T-helper 2 cell treated with Interferon-gamma antibody and Interleukin-4, amounts not matched to agents 5 μg/mL and 100 μg/mL, for 36 hours (primary cell): ENCODE measurements at places on chromosomes 11 and 22.

DNA sequence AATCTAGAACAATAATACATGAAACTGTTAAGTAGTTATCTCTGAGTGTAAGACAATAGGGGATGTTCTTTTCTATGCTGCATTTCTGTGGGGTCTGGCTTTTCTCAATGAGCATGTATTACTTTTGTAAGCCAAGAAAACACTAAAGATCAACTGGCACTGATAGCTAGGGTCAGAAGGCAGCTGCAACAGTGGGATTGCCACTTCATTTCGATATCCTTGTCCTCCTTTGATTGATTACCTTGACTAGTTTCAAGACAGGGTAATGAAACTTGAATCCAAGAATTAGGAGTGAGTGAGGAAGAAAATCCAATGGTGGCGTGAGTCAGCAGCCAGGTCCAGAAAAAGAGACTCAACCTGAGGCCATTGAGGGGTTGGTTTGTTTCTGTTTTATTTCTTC lies 46.5 kb downstream of the FEZ1 start:
- DNase-seq = no peak

- no peak for DNase-seq
Measured at GRCh38 chr22:41288245-41288946, 2.4 kb upstream of the RANGAP1 start.

GRCh38 chr11:19345848-19346681 lies 105.3 kb upstream of the E2F8 start:
- no peak for DNase-seq

DNA sequence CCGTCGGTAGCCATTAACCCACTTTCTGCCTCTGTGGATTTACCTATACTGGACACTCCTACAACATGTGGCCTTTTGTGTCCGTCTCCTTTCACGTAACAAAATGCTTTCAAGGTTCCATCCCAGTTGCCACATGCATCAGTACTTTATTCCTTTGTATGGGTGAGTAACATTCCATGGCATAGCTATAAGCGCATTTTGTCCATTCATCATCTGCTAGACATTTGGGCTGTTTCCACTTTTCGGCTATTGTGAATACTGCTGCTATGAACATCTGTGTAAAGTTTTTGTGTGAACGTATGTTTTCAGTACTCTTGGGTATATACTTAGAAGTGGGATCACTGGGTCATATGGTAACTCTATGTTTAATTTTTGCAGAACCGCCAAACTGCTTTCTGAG lies 257.2 kb downstream of the ST3GAL4 start:
- DNase-seq = no peak

GRCh38 chr22:41021061-41021612 lies 70.0 kb downstream of the RBX1 start:
- no peak for DNase-seq

DNA sequence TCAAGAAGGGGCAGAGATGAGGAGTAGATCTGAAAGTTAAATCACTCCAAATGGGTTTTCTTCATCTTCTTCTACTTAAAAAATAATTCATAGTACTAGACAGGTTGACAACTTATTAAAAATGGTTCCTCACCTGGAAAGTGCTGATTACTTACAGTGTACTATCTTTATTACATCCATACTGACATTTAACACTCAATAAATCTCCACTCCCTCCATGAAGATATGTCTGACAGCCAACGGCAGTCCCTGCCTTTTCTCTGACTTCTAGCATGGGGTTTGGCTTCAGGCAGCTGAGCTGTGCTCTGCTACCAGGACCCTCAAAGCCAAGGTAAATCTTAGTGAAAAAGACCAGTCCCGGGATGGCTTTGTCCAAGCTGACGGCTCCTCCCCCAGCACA lies 133.4 kb upstream of the CSNK2A3 start:
- DNase-seq = no peak

DNA sequence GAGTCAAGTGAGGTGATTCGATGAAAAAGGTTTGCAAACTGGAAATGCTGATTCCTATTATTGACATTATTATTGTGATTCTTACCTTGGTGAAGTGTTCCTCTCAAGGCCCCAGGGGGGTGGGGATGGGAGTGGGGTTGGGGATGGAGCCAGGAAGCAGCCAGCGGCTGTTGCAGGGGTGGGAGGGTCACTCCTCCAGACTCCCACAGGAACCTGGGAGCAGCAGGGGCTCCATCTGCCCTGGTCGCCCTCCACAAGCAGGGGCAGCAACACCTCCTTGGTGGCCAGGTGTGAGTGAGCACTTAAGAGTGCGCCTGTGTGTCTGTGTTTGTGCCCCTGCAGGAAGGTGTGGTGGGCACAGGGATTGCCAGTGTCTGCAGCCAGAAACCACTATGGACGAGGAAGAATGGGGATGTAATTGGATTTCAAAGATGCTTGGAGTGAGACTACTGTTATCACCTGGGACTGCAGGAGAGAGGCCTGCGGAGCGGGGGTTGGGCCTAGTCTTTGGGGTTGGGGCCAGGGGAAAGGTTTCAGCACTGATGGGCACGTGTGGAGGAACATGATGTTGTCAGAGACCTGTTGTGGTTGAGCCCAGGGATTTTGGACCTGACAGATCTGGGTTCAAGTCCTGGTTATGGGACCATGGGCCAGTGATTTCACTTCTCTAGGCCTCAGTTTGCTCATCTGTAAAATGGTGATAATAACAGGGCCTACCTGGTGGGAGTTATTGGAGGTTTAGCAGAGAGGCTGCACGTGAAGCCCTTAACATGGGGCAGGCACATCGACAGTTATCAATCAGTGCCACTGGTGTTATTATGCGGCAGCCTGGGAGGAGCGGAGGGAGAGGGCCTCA lies 3.6 kb upstream of the TP53I11 start:
- no peak for DNase-seq

- no peak for DNase-seq
Measured at GRCh38 chr11:96506041-96506440, 116.2 kb downstream of the JRKL start.

GRCh38 chr11:15038963-15039362 lies 34.4 kb upstream of the CALCB start:
- DNase-seq = no peak

DNA sequence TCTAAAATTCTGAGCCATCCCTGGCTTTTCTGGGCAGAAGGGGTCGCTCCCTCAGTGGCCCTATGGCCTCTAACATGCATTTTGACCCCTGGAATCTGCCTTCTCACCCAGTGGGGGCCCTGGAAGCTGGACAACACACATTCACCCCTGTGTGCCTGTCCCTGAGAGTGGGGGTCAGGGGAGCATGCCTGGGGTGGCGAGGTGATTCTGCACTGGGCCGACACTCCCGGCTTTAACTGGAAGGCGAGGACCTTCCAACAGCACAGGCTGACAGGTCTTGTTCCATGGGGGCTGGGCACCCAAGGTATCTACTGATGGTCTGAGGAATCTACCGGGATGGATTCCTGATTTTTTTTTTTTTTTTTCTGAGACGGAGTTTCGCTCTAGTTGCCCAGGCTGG lies 10.7 kb downstream of the PPM1F start:
- DNase-seq = no peak

DNA sequence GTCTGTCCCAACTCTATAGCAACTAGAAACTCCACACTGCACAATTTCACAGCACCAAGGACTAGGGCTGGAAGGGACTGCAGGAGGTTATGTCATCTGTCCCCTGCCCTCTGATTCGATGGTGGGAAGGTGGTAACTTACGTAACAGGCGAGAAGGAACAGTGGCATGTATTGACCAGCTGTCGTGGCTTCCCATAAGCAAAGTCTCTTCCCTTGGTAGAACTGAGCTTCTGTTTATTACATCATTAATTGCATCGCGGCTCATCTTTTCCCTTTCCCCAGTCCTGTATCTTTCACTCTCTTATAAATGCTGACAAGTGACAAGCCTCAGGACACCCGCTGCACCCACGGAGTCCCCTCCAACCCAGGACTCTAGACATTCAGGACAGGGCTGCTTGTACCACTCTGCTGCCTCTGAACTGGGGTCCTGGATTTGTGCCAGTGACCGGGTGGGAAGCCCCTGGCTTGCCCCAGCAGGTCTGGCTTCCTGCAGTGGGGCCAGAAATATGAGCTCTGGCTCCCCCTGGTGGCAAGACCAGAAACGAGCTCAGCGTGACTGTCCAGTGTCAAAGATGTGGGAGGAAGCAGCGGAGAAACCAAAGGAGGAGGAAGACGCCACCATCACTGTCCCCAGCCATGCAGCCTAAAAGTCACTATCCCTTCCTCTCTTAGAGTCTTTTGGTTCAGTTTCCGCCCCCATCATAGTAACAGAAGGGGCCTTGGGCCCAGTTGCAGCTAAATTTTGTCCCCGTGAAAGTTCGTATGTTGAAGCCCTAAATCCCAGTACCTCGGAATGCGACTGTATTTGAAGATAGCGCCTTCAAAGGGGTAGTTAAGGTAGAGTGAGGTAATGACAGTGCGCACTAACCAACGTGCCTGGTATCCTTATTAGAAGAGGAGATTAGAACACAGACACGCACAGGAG lies 84.5 kb downstream of the ISX start:
- peak; percentile 47 for DNase-seq

GRCh38 chr11:10538924-10539323 lies 2.1 kb downstream of the RNF141 start:
- DNase-seq = no peak

GRCh38 chr22:23534851-23535717 lies 45.0 kb downstream of the IGLL1 start:
- no peak for DNase-seq
